Pulmonary artery endothelial cell (primary cell): ENCODE measurements at places on chromosomes 12 and 14. TPM values are rescaled to one million over a fixed set of nuclear protein-coding genes. Genes with fewer than 3 reads are reported as not detected.

- DNase-seq, result no peak
Observed at GRCh38 chr12:110287986-110288385, 6.9 kb downstream of the ATP2A2 start.

DNA sequence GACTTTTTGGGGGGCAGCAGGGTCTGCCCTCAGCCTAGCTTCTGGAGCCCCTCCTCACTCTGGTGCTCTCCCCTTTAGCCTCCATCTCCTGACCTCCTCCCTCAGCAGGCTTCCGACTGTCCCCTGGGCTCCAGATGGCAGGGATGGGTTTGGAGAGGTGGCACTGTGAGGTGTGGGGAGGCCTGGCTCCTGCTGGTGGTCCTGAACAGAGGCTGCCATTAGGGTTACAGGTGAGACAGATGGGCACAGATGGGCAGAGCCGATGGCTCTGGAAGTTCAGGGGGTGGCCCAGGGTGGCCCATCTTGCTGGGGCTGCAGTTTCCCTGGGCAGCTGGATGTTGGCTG lies 68.5 kb upstream of the BEGAIN start:
- DNase-seq, result no peak

VRTN gene
- not detected in 2 replicates for total RNA-seq

- DNase-seq, result no peak
Observed at GRCh38 chr12:76135456-76135855, 51.0 kb upstream of the NAP1L1 start.

DNA sequence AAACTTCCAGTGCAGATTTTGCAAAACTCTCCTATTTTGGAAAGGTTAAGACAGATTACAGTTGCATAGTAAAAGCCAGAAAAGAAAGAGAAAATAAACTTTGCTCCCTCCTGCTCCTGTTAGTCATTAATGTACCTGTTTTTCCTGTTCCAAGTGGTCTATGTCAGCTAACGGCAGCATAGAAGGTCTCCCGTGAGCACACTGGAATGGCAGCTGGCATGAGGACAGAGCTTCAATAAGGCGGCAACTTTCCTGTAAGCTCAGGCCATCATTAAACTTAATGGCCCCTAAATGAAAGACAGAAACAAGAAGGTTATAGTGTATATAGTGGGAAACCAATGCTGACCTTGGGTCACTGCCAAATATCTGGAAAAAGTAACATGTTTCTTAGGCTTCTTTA lies 16.0 kb downstream of the EIF2B2 start:
- DNase-seq, result no peak

RNASE7 gene
- not detected in 2 replicates for total RNA-seq

CELA1 gene
- total RNA-seq, result not detected in 2 replicates

MYF5 gene
- total RNA-seq, result not detected in 2 replicates

GRCh38 chr14:50998612-50999011 lies 54.3 kb upstream of the PYGL start:
- DNase-seq, result no peak

TAS2R46 gene
- 1.3 and 1.6 TPM in 2 replicates for total RNA-seq

SRRM4 gene
- total RNA-seq, result not detected in 2 replicates

DNA sequence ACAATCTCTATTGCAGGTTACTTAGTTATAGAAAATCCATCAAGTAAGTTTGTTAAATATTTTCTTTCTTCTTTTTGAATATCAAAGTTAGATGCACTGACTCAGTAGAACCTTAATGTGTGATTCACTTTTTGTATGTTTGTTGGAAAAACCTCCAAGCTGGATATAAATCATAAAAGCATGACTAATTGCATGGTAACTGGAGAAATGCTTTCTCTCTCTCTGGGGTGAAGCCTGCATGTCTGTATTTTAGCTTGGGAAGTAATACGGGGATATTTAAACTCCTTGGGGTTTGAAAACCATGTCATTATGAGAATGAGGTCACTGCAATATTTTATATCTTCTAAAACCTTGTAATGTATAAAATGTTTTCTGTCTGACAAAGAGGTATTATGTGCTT lies 58.6 kb upstream of the MYF6 start:
- DNase-seq, result no peak

PRR4 gene
- 0.21 and 0.46 TPM in 2 replicates for total RNA-seq

DNA sequence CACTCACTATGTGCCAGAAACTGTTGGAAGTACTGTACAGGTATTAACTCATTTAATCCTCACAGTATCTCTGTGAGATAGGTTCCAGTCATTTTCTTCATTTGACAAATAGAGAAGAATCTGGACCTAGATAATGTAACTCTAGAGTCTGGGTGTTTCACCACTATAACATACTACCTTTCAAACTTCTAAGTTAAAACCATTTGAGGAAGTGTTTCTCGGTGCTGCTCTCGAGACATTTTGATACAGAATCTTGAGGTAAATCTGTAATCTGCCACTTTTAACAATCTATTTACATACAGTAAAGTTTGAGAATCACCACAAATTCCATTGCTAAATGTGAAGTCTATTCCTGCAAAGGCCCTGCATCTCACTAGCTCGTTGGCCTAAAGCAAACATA lies 8.8 kb downstream of the OLR1 start:
- no peak for DNase-seq

C12orf54 gene
- not detected in 2 replicates for total RNA-seq

ITGA7 gene
- total RNA-seq, result 0.04 and 0.20 TPM in 2 replicates

IL31 gene
- not detected in 2 replicates for total RNA-seq

DNA sequence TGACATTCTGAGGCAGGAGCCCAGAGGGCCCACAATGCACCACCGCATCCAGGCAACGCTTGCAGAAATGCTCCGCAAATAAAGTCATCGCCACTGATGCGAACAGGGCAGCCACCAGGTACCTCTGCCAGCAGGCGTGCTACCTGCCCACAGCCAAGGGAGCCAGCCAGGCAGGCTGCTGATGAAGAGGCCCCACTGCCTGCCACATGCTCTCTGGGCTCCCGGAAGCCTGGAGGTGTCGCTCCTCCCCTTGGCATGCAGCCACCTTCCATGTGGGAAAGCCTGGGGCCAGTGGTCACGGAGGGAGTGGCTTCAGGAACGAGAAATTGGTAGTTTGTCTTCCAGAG lies 14.7 kb downstream of the GPR132 start:
- DNase-seq, result no peak

IFNG-AS1 gene
- not detected in 2 replicates for total RNA-seq

DNA sequence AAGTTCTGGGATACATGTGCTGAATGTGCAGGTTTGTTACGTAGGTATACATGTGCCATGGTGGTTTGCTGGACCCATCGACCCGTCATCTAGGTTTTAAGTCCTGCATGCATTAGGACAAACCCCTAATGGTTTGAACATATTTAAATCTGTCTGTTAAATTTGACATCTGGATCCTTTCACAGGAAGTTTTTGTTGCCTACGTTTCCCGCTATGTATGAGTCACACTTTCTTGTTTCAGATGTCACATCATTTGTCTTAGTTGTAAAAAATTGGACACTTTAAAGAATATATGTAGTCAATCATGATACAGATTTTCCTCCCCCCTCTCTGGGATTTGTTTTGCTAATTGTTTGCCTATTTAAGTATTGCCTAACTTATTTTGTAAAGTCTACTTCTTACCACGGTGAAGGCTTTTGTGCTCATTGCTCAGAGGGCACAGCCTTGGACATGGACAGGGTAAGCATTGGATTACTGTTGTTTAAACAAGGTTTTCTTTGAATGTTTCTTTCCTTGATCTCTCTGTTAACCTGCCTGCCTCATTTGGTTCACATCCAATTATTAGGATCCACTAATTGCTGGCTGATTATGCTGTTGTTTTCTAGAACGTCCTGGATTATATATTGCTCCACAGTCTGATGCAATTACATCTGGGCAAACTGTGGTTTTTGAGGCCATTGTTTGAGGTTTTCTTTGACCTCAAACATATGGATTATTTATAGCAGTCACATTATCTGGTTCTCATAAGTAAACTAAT lies 1441.4 kb downstream of the AACS start:
- DNase-seq, result no peak

DNA sequence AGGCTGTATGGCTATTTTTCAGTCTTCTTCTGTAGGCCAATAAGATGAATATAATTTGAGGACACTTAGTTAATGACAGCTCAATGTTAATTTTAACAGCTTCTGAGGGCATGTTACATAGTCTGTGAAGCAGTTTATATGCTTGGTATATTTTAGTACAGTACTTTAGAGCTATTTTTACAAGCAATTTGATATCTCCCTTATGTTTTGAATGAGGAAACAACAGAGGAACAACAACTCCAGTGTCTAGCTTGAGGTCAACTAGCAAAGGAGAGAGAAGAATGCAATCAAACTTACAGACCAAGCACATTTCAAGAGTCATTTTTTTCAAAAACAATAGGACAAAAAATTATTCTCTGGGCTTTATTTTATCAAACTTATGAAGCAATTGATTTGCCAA lies 469.1 kb upstream of the DCN start:
- no peak for DNase-seq

- DNase-seq, result no peak
Observed at GRCh38 chr14:32726516-32726915, 212.2 kb upstream of the NPAS3 start.

INHBC gene
- not detected in 2 replicates for total RNA-seq

GRCh38 chr14:36785511-36785910 lies 123.9 kb downstream of the PAX9 start:
- no peak for DNase-seq

DNA sequence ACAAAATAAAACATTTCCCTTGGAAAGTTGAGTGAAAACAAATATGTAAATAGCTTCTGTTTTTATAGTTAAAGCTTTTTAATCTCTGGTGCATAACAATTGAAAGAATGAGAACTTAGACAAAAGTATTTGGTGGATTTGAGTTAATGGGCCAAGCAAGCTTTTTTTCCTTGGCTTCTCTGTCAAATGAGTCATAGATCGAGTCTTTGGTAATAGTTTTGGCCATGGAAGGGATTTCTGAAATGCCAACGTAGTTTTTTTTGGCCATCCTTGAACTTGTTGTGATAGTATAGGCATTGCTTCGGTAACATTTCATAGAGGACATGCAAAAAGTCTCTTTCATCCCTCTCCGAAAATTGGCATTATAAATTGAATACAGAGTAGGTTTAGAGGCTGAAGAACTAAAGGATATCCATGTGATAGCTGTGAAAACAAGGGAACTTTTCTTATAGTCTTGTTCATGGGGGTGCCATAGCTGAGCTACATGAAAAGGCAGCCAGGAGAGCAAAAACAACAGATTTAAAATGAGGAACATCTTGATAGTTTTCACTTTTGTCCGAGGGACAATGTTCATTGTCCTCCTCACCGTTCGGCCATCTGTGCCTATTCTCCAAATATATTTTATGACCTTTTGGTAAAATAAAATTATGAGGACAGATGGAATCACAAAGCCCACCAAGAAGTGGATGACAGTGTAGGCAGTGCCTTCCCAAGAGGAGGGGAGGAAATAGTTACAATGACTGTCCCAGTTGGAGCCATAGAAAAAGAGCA lies 34.7 kb downstream of the GPR19 start:
- no peak for DNase-seq

SLC35F4 gene
- total RNA-seq, result not detected in 2 replicates

DNA sequence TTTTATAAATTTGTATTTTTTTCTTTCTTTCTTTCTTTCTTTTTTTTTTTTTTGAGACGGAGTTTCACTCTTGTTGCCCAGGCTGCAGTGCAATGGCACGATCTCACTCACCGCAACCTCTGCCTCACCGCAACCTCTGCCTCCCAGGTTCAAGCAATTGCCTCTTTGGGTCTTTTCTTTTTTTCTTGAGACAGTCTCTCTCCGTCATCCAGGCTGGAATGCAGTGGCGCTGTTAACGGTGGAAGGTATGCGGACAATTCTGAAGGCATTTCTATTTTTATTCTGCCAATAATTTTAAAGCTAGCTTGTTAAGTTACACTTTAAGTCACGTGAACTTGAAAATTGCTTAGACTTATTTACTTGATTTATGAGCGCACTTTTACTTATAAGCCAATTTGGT lies 8.8 kb upstream of the PHC1 start:
- DNase-seq, result no peak

GRCh38 chr12:16884056-16884455 lies 278.1 kb upstream of the LMO3 start:
- DNase-seq, result no peak

DNA sequence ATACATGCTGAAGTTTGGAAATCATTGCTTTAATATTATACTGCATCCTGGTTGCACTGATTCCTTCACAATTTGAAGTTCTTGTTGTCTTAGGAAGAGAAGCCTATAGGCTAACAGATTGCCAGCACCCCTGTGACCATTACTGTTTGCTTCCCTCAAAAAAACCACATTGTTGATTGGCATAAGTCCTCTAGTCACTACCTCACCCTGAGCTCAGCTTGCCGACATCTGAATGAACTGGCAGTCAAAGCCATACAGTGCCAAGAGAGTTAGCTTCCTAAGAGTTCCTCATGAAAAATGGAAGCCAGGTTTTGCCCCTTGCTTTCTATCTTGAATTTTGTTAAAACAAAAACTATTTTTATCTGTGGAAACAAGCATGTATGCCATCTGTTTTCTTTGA lies 276.1 kb downstream of the SYT1 start:
- no peak for DNase-seq

BDKRB2 gene
- not detected in 2 replicates for total RNA-seq

- DNase-seq, result no peak
Observed at GRCh38 chr12:11778713-11779685, 129.5 kb downstream of the ETV6 start.

DNA sequence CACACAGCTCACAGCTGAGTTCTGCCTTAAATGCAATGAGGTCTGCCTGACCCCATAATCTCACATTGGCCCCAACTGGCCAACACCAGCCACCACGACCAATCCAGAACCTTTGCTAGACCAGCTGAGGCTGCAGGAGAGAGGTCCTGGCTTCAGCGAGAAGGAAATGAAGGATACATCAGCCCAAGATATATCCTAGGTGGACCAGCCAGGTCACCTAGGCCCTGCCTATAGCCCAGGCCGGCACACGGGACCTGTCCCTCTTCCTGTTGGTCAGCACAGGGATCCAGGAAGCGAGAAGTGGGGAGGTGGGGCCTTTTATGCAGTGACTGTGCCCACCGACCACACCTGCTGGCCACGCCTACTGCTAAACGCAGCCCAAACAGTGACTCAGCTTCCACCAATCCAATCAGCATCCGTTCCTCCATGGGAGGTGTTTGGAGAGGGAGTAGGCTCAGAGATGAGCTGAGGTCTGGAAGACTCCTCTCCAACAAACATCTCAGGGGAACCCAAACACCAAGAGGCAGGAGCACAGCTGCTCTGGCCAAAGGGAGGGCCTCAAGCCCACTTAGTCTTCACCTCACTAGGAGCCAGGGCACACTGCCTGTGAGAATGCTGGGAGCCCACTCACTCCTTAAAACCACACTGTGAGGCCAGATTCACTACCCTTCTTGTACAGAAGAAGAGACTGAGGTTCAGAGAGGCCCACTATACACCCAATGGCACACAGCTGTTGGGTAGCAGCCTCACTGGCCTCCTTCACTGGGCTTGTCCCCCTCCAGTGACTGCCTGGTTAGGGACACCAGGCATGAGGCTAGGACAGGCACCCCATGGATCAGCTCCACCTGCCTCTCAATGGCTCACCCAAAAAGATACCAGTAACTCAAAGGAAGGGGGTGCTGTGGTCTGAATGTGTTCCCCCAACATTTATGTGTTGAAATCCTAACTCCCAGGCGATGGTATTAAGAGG lies 51.3 kb upstream of the PPP2R5C start:
- no peak for DNase-seq

DNA sequence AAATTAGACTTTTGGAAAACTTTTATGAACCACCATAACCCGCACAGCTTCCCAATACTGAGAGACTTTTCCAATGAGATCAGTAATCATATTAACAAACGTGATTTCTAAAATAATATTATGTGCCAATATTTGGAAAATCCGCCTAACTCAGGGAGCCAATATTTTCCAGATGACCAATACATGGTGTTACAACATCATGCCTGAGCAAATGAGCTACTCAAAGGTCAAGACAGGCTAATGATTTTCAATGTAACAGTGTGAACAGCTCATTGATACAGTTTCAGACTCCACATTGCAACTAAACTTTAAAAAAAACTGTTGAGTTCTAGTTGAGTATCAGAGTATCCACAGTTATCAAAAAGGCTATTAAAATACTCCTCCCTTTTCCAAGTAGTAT lies 46.8 kb downstream of the RNF34 start:
- DNase-seq, result no peak
